Left forelimb (tissue), 1 donor: ENCODE measurements at places on chromosomes 7 and 10.

- no peak for DNase-seq
These were observed 158.7 kb upstream of the LANCL2 start for GRCh38 chr7:55206235-55207029.

- DNase-seq = no peak
These were observed 412.0 kb downstream of the CNTNAP2 start for GRCh38 chr7:146528581-146528980.

DNA sequence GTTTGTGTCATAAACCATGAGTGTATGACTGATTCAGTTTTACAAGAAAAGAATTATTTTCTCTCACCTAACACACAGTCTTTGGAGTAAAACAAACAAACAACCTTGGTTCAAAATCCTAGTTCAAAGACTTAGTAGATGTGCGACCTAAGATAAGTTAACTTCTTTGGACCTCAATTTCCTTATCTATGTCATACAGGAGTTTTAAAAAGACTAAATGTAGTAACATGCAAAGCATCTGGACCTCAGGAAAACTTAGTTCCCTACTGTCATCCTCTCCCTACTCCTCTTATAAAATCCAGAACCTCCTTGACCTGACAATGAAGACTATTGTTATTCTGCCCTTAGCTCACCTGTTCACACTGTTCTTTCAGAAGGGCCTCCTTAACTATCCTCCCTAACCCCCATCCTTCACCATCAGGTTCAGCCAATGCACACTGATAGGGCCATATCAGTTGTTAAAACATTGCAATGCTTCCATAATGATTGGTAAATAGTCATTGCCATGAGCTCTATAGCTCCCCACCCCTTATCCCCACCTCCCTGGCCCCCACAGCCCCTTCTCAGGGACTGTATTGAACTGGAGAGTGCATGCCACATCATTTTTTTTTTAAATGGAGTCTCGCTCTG is 28.8 kb upstream of the CCNJ start:
- DNase-seq = no peak

GRCh38 chr7:98284335-98285036 is 3.0 kb downstream of the BRI3 start:
- DNase-seq = no peak

GRCh38 chr7:143171697-143172096 is 11.5 kb upstream of the TAS2R39 start:
- DNase-seq = no peak

DNA sequence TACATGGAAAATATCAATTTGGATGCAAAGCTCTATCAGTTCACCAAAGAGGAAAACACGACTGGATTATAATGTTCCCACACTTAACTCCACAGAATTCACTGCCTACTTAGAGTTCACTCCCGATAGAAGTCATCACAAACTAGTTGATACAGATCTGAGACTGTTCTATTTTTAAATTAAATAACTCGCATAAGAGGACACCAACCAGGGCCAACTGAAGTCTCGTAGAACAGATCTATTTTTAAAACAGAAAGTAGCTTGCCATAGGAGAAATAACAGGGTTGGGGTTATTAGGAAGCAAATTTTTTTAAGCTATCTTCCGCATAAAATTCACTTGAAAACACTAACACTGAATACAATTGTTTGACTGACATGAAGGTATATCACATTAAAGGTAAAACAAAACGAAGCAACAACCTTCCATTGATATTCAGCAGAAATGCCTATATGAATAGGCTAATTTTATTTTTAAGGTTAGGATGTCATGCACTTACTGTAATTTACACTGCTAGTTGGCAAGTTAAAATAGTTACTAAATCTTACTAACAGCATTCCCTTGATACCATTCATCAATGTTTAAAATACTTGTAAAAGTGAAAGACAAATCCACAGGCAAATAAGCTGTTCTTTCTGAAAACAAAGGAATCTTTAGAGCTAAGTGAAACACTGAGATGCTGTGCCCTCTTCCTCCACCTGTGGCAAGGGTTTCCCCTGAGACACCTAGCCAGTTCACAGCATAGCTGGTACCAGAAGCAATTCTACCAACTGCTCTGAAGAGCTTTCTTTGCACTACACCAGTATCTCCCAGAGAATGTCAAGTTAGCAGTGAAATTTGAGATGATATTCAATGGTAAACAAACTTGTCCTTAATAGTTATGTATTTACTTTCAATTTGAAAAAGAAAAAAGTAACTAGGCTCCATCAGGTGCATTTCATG is 186.7 kb upstream of the ANK3 start:
- no peak for DNase-seq

GRCh38 chr10:64798297-64798696 is 1277.1 kb downstream of the REEP3 start:
- DNase-seq = no peak

GRCh38 chr10:31071232-31072005 is 39.8 kb upstream of the ZNF438 start:
- DNase-seq = no peak

GRCh38 chr10:124476043-124476725 is 14.6 kb downstream of the LHPP start:
- peak; percentile 41 for DNase-seq

DNA sequence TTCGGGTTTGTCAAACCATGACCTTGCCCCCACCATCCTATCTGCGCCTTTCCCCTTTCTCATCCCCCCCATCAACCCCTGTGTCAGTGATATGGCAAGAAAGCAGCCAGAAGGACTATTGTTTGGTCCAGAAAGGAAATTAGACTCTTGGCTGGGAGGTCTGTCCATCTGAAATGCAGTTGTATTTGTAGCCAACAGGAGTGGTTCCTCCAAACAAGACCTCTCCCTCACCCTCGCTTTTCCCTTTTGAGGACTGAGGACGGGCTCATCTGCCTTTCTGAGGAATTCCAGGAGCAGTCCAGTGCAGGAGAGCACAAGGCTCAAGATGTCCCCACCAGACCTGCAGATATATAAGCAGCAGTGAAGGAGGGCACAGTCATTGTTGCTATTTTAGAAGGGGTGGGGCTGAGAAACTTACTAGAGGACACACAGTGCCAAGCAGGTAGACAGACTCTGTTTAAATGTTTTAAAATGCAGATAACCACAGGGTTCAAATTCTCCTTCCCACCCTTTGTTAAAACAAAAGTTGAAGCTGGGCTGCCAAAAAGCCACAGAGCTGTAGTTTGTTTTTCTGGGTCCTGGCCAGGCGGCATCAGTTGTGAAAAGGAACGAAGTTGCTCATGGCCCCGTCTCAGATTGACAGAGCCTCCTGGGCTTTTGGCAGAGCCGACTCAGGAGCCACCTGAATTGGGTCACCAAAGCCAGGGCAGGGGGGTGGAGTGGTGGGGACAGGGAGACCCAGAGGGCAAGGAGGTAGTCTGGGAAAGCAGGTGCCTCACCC is 37.3 kb downstream of the CYP17A1 start:
- DNase-seq = no peak

GRCh38 chr10:32437334-32437733 is 8.6 kb upstream of the CCDC7 start:
- DNase-seq = no peak

- no peak for DNase-seq
These were observed 115.1 kb downstream of the SRI start for GRCh38 chr7:88104732-88105131.

- no peak for DNase-seq
These were observed 382.2 kb upstream of the NRP1 start for GRCh38 chr10:33716501-33717267.

DNA sequence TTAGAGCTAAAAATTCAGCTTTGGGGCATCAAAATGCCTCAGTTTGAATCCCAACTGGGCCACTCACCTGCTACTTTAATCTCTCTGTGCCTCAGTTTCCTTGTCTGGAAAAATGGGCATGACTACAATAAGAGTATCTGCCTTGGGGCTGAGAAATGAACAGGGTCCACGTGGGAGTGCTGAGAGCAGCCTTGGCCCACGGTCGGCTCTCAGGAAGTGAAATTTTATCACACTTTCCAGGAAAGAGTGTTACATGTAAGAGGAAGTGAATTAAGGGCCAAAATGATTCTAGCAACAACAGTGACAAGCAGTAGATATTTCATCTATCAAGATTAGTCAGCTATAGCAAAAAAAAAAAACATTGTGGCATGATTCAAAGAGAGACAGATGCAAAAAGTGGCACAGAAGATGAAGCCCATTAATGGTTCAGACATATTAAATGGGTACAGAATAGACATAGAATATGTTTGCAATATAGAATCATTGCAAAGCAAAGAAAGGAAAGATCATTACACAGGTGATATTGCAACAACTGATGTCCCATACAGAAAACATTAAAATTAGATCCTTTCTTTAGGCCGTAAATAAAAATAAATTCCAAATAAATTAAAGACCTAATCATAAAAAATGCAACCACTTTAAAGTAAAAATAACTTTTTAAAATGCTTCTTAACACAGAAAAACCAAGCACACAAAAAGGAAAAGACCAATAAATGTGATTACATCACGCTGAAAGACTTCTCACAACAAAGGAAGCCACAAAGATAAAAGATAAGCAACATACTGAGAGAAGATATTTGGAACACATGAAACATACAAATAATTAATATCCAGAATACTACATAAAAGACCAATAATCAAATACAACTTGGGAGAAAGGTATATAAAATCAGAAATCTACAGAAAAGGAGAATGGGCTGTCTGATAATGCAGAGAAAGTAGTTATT is 4.3 kb downstream of the TMEM273 start:
- DNase-seq = no peak

DNA sequence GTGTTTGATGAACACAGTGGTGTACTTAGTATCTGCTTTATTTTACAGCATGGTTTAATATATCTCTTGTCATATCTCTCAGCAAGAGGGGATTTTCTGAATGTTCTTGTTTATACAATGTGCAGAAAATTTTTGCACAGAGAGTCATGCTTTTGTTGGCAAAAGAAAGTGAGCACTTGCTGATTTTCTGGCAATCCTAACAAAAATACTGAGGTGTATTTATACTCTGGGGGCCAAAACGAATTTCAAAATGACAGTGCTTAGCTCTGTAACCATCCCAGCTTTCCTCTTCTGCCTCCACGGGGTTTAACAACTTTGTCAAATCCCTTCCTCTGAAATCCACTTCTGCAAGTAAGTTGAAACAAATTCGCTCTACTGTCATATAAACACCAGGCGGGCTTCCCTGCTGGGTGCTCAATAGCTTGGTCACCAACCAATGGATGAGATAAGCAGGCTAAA is 169.2 kb downstream of the NOC3L start:
- no peak for DNase-seq

DNA sequence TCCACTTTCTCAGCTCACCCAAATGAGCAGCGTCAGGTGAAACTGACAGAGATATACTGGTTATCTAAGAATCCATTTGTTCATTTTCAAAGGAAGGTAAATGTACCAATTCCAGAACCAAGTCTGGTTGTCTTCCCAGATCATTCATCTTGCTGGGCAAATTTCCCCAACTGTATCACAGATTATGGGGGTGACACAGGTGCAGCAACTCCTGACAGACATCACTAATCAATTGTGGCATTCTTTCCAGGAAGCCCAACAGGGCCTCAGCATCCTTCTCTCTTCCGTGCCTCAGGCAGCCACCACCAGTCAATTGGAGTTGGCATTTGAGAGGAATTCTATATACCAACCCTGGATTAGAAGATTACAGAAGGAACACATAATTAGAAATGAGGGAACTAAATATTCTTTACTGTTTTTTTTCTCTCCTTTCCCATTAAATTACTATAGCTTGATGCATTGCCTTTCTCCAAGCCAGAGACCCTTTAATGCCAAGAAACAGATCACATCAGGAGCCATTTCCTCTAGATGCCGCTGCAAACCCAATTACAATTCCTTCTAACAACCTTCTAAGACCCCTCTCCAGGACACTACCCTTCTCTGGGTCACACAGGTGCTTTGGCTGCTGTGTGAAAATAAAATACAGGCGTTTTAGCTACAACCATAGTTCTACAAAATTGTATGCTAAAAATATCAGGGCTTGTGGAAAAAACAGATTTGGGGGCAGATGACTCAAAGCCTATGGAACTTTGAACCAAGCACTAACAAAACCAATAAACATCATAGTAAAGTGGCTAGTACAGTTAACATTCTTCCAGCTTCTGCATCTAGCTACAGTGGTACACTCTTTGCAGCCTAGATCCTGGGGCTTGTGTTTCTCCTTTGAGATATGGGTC is 291.6 kb downstream of the RNLS start:
- DNase-seq = no peak

DNA sequence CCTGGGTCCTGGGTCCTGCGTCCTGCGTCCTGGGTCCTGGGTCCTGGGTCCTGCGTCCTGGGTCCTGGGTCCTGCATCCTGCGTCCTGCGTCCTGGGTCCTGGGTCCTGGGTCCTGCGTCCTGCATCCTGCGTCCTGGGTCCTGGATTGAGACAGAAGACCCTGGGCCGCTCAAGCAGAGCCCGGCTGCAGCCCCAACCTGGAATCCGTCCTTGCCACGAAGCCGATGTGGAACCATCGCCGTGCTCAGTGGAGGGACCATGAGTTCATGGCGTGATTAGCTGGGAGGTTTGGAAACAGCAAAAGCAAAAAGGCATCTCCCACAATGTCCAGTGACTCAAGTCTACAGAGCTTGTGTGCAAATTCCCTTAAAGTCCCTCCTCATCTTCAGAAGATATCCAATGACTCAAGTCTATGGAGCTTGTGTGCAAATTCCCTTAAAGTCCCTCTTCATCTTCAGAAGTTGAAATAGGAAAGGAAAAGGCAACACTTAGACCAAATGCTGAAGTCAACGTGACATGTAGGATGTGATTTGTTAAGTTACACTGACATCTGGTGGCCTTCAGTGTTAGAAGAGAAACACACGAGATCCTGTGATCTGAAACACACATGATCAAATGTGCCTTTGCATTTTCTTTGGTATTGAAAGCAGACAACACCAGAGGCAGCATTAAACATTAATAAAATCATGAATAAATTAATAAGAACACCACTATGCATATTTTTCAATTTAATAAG is 179.9 kb downstream of the PTPRN2 start:
- DNase-seq = no peak

- no peak for DNase-seq
These were observed 68.4 kb downstream of the RALA start for GRCh38 chr7:39691821-39692220.

DNA sequence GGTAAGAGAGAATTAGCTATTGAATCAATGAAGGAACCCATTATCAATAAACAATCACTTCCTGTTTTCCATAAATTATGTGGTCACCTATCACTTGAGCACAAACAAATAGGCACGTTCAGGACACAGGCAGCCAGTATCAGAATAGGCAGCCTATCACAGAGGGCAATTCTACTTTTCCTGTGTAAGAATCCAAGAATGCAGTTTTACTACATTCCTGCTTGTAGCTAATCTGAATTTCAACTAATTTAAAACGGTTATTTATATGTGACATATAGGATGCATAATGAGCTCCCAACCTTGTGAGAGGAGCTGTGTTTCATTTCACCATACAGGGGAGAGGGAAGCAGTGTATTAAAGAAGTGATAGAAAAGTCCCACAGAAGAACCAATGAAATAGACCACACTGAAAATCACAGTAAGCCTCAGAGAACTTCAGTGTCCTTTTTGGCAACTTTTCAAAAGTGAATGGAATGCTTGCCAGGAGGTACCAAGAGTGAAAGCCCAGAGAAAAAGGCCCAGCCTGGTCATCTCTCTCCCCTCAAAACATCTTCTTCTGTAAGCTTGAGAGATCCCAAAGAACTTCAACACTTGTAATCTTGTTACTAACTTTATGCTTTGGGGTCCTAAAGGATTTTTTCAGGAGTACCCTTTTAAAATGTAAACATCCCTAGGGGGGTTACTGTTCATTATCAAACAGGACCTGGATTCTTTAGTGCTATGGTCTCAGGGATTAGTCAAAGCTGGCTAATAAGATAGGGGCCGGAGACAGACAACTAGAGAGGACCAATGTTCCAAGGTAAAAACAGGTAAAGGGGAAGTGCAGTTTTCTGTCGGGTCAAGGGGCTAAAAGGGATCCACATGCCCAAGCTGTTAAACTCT is 1.3 kb downstream of the IMMP2L start:
- no peak for DNase-seq

GRCh38 chr7:55254596-55255495 is 110.3 kb upstream of the LANCL2 start:
- DNase-seq = peak; percentile 94
